ENCODE measurements at places on chromosomes 7 and 10.

DNA sequence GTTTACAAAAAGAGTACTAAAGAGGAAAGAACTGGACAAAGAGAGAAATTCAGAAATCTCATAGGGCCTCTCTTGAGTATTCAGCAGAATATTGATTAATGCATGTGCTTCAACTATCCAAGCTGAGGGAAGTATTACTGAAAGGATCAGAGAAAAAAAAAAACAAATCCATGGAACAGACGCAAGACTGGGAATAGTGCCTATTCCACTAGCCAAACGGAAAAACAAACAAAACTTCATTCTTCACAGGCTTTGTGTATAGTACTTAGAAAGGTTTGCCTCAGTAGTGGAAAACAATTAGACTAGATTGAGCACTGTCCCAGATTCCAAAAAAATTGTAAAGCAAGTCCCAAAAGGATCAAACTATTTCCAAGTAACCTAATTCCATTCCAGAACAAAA lies 106.2 kb downstream of the TFEC start:
- no peak for DNase-seq

GRCh38 chr7:117110480-117111315 lies 157.4 kb downstream of the ST7 start:
- DNase-seq: no peak

DNA sequence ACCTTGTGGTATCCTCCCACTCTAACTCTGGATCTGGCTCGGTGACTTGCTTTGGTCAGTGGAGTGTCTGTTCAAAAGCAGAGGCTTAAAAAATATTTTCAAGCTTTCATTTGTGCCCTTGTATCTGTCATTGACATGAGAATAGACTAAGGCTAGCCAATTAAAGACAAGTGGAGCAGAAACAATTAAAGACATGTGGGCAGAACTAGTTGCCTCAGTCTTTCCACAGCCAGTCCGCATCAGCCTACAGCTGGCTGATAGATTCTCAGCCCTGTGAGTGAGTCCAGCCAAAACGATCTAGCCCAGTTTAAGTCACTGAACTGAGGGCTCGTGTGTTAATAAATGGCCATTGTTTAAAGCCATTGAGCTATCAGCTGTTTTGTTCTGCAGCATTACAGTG lies 185.2 kb upstream of the DGKB start:
- no peak for DNase-seq

DNA sequence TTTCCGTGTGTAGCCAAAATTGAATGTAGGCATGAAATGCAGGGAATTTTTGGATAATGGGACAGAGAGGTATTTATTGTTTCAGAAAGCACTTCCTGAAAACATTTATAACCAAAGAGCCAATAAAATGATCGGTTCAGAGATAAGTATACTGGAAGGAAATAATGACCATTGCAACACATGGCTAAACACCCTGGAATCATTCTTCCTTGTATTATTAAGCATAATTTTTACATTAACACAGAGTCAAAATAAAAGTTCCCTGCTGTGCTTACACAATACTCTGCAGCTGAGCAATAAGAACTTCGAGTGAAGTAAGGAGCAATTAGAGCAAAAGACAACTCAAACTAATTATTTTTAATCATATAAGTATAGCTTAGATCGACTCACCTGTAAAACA lies 648.3 kb downstream of the TNS3 start:
- no peak for DNase-seq

DNA sequence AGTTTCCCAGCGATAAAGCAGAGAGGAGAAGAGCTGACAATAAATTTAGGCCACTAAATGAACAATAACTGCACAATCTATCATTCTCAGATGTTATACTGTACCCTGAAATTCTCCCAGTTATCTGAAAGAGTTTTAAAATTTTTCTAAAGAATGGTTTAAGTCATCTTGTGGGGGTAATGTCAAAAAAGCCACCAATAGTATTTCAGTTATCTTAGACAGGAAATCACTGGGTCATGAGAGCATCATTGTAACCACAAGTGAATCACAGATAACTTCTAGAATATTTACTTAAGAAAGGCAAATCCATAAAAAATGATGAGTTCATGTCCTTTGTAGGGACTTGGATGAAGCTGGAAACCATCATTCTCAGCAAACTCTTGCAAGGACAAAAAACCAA lies 147.1 kb downstream of the DNAJB9 start:
- no peak for DNase-seq

DNA sequence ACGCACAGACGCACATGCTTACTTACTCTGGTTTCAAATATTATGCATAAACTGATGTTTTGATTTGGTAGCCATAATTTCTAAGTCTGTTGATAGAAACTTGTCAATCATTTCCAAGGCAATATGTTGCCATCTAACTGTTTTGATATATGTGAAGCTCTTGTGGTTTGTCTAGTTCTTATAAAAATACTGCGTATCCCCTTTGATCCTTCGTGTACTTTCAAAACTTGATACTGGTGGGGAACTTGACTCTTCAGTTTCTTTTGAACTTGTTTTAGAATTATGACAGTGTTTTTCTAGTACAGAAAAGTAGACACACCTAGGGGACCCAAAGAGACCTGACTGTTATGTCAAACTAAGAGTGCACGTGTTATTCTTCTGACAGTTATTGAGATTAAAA lies 708.0 kb downstream of the LRMDA start:
- DNase-seq: no peak

- no peak for DNase-seq
Measured at GRCh38 chr10:37379991-37380390, 254.6 kb downstream of the ANKRD30A start.

DNA sequence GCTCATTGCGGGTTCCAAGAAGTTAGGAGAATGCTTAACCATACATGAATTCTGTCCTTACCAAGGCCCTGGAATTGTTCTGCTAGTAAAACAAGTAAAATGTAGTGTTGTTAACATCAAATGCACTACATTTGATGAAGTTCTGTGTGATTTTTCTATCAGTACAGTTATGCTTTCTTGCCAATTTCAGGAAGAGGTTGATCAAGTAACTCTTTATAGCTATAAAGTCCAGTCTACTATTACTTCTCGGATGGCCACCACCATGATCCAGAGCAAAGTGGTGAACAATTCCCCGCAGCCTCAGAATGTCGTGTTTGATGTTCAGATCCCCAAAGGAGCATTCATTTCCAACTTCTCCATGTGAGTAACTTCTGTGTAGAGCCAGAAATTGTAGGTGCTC lies 5.7 kb downstream of the ITIH2 start:
- DNase-seq: no peak

GRCh38 chr10:124728071-124728829 lies 15.9 kb downstream of the FAM53B start:
- DNase-seq: no peak

All from AML-193 (cell line).